HFFc6 (cell line): ENCODE measurements at places on chromosomes 6 and 20. TPM values are rescaled to one million over a fixed set of nuclear protein-coding genes. Genes with fewer than 3 reads are reported as not detected.
A peak's percentile ranks its signal among the peaks of the same experiment; 100 is the strongest.

Gene BANF2
- total RNA-seq, result not detected in 3 replicates

DNA sequence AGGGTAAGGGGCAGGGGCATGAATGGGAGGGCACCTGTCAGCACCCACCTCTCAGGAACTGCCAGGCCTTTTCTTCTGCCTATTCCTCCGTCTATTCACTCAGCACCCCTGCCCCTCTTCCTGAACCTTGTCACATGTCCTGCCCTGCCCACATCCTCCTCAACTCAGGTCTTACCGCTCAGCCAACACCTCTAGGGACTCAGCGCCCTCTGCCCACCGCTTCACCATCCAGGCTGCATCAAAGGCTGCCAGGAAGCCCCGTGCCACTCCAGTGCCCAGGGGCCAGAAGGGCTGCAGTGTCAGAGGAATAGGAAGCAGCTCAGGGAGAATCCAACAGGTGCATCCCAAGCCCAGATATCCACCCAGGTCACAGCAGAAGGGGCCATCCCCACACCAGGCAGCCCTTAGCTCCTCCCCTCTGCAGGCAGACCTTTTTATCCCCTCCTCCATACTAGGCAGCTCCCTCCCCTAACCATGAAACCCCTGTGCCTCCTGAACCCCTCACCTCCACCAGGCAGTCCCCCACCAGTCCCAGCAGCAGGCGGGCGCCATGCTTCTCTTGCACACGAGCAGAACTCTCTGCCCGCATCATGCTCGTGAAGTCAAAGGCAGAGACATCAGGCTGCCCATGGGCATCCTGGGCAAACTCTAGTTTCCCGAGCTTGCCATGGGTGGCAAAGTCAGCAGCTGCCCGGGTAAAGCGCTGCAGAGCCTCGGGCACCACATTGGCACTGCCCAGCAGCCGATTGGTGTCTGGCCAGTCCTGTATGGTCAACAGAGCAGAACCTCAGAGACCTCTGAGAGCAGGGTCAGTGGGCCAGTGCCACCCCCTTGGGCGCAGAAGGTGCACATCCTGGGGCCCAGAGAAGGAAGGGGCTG lies 5.5 kb downstream of the MICAL1 start:
- peaks cover 1% of the 10 kb centered on the region for H3K27me3 ChIP-seq
- no peak for DNase-seq
- H3K4me3 ChIP-seq, result no peak overlapping the region
- no peak overlapping the region for H3K27ac ChIP-seq
- H3K4me1 ChIP-seq, result peaks cover 10% of the 10 kb centered on the region

DNA sequence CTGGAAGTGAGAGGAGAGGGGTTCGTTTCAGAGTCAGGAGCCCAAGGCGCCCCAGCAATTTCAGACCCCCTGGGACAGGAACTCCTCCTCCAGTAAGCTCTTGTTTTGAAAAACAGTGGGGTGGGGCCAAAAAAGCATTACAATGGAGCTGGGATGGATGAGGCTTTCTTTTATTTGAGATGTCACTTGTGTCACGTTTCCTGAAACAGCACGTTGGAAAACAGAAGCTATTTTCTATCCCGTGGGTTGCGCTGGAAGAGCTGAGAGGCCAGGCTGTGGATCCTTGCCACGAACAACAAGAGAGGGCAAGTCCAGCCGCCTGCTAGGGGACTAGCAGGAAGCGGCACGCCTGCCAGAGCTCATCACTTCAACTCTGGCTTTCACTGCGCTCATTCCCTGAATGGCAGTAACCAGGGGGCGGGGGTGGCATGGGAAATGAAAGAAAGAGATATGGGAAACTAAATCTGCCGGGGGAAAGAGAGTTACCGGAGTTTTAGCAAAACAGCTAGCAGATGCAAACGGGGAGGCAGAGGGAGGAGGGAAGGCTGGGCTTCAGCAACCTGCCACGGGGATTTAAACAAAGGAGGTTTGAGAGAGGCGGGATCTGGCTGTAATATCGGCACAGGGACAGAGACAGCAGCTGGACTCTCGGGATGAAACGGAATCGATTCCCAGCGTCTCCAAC lies 34.6 kb downstream of the GCNT2 start:
- H3K4me3 ChIP-seq, result peak overlapping the region; percentile 90
- H3K4me1 ChIP-seq, result peaks cover 55% of the 10 kb centered on the region
- peak overlapping the region; percentile 63; the same call in 1 of the 2 replicates for H3K27ac ChIP-seq

Gene HLA-DQB1
- not detected in 3 replicates for total RNA-seq

Gene POM121L2
- not detected in 3 replicates for total RNA-seq

Gene HMGN3
- total RNA-seq, result 26.7 to 41.8 TPM (median 35.2 TPM) in 3 replicates

GRCh38 chr6:159979136-159979874 lies 10.4 kb downstream of the IGF2R start:
- H3K36me3 ChIP-seq, result peaks cover 5% of the 10 kb centered on the region
- peak overlapping the region; percentile 36; the same call in 1 of the 2 replicates for H3K27ac ChIP-seq
- DNase-seq, result no peak
- no peak overlapping the region for H3K4me3 ChIP-seq
- peaks cover 3% of the 10 kb centered on the region; the same call in 1 of the 2 replicates for H3K27me3 ChIP-seq

Gene TSBP1
- not detected in 3 replicates for total RNA-seq

DNA sequence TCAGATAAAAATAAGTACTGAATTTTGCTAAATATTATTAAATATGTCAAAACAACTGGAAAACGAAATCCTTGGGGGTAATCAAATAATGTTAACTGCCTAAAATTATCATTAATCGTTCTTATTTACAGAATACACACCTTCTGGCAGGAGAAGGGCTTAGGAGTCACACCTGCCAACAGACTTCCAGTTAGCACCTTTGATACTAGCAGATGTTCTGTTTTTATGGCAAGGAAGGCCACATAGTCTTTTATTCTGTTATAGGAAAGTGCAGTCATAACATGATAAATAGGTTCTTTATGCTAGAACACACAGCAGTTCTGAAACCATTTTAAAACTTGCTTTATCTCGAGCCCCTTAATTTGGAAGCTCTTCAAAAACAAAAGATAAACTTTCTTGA lies 464.1 kb downstream of the UTRN start:
- peaks cover 9% of the 10 kb centered on the region for H3K36me3 ChIP-seq
- no peak overlapping the region for H3K27ac ChIP-seq
- H3K27me3 ChIP-seq, result peaks cover 1% of the 10 kb centered on the region; the same call in 1 of the 2 replicates

GRCh38 chr6:74048387-74048786 lies 352.4 kb downstream of the CD109 start:
- peaks cover 15% of the 10 kb centered on the region for H3K4me1 ChIP-seq
- no peak for DNase-seq
- H3K27me3 ChIP-seq, result peaks cover under 1% of the 10 kb centered on the region; the same call in 1 of the 2 replicates
- H3K27ac ChIP-seq, result no peak overlapping the region
- H3K4me3 ChIP-seq, result no peak overlapping the region

Gene FAM162B
- total RNA-seq, result 5.7 to 10.9 TPM (median 9.4 TPM) in 3 replicates

Gene THBD
- 0.08 and 0.11 TPM in 2 replicates for total RNA-seq

GRCh38 chr6:105515054-105515453 lies 112.2 kb upstream of the PREP start:
- no peak for DNase-seq
- H3K4me1 ChIP-seq, result peaks cover 2% of the 10 kb centered on the region; the same call in 1 of the 2 replicates
- no peak overlapping the region for H3K27ac ChIP-seq

- H3K36me3 ChIP-seq, result no peaks in the 10 kb centered on the region
- no peak overlapping the region for H3K4me3 ChIP-seq
- peaks cover 53% of the 10 kb centered on the region for H3K4me1 ChIP-seq
- H3K27me3 ChIP-seq, result peaks cover 8% of the 10 kb centered on the region
Observed at GRCh38 chr20:19691125-19691524, 66.9 kb upstream of the RIN2 start.

Gene ATP6V1G2
- 2.9 and 3.9 TPM in 2 replicates for total RNA-seq

Gene ETV7
- 0.39 TPM in 1 of 2 replicates, not detected in the other for total RNA-seq

GRCh38 chr6:52574709-52575501 lies 2.0 kb downstream of the TRAM2 start:
- H3K4me3 ChIP-seq, result peak overlapping the region; percentile 100
- peak overlapping the region; percentile 96 for H3K27ac ChIP-seq
- H3K4me1 ChIP-seq, result peaks cover 64% of the 10 kb centered on the region
- H3K27me3 ChIP-seq, result no peaks in the 10 kb centered on the region
- H3K36me3 ChIP-seq, result peaks cover 50% of the 10 kb centered on the region

Gene IMPG1
- not detected in 3 replicates for total RNA-seq

Gene FAM217A
- total RNA-seq, result not detected in 3 replicates

Gene CRISP3
- total RNA-seq, result not detected in 2 replicates

- peaks cover 5% of the 10 kb centered on the region for H3K4me1 ChIP-seq
- H3K27ac ChIP-seq, result no peak overlapping the region
- peaks cover 6% of the 10 kb centered on the region; the same call in 1 of the 2 replicates for H3K36me3 ChIP-seq
- H3K27me3 ChIP-seq, result peaks cover 5% of the 10 kb centered on the region
Observed at GRCh38 chr20:51494241-51495110, 48.0 kb downstream of the NFATC2 start.

Gene SSTR4
- total RNA-seq, result not detected in 3 replicates

Gene COX4I2
- total RNA-seq, result not detected in 2 replicates

Gene DEFB124
- not detected in 3 replicates for total RNA-seq

DNA sequence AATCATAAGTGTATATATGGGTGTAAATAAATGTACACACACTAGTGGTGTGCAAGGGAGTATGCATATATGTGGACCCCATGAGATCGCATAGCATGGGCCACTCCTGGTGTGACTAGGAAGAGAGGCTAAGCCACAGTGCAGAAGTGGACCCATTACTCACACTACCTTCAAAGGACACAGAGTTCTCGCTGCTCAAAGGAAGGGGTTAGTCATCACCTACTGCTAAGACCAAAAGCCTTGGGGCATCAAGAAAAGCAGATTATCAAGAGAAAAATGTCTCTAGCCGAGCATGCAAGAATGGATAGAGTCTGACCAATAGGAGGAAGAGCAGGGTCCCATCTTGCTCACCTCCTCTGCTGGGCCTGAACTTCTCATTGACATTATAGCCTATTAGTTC lies 195.5 kb downstream of the MAFB start:
- no peak overlapping the region for H3K27ac ChIP-seq
- H3K27me3 ChIP-seq, result no peaks in the 10 kb centered on the region; the same call in none of the 2 replicates
- no peaks in the 10 kb centered on the region for H3K4me1 ChIP-seq
- H3K36me3 ChIP-seq, result no peaks in the 10 kb centered on the region
- no peak overlapping the region for H3K4me3 ChIP-seq

Gene L3MBTL3
- total RNA-seq, result 7.4 and 10.6 TPM in 2 replicates

GRCh38 chr6:95017922-95018321 lies 559.4 kb upstream of the MANEA start:
- DNase-seq, result no peak
- H3K27ac ChIP-seq, result no peak overlapping the region
- H3K27me3 ChIP-seq, result no peaks in the 10 kb centered on the region
- H3K36me3 ChIP-seq, result no peaks in the 10 kb centered on the region

- no peak overlapping the region for H3K27ac ChIP-seq
- H3K27me3 ChIP-seq, result no peaks in the 10 kb centered on the region; the same call in 1 of the 2 replicates
- DNase-seq, result no peak
- H3K4me1 ChIP-seq, result no peaks in the 10 kb centered on the region
Observed at GRCh38 chr6:146305951-146306350, 237.7 kb upstream of the RAB32 start.

- no peaks in the 10 kb centered on the region for H3K36me3 ChIP-seq
- DNase-seq, result no peak
- no peak overlapping the region; the same call in 1 of the 2 replicates for H3K27ac ChIP-seq
Observed at GRCh38 chr6:72963946-72964345, 261.4 kb downstream of the KHDC1L start.
